ENCODE measurements at places on chromosomes 13 and 19.

DNA sequence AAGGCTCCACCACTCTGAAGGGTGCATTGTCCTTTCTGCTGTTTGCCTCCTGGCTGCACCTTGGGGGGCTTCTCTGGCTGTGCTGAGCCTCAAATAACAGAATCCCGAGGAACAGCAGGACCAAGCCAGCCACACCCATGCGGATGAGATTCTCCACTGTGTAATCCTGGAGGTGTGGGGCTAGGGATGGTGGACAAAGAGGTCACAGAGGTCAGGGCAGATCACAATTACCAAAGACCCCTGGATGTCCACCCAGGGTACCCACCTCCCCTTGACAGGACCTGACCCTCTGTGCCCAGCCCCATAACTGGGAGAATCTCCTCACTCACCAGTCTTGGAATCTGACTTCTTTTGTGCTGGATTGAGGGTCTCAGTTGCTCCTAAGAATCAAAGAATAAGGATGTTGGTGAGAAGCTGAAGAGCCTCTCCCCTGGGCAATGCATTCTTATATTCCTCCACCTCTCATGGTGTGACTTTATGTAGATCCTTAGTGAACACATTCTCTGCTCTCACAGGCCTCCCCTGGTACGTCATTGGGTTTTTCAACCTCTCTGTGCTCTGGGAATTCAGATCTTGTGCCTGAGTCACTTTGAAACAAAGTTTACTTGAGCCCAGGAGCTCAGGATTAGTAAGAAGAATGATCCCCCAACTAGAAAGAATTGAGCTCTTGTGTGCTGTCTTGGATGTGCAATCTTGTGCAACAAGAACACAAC lies 5.2 kb downstream of the LILRA4 start:
- no peak for DNase-seq

DNA sequence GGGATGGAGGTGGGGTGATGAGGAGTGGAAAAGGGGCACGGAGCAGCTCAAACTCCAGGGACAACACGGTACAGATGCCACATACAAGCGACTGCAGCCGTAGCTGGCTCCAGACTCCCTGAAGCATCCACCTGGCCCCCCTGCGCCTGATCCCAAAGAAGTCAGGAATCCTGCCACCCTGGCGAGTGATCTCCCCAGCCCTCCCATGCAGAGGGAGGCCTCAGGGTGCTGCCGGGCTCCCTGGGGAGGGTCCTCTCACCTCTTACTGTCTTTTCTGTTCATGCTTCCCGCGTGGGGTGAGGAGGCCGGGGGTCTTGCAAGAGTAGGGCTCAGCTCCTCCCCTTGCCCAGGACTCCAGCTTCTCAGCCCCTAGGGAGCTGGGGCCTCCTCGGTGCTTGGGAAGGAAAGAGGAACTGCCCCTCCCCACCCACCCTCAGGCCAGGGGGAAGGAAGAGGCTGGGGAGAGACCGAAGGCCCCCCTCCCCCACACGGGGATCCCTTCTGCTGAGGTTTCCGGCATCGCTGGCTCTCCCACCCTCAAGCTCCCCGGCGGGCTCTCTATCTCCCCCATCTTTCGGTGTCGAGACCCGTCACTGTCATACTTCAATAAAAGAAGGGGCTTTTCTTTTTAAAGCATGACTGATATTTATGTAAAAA lies at the start of gene RASGRP4:
RASGRP4 (minus strand) TSS at position 410 of the 657 bp plus-strand sequence; CDS start at position 282, 128 bp downstream.
- no peak for DNase-seq

GRCh38 chr19:6217752-6218334 lies 61.9 kb downstream of the MLLT1 start:
- no peak for DNase-seq

- DNase-seq: no peak
Observed at GRCh38 chr19:48290401-48290770, 20.5 kb downstream of the ZNF114 start.

DNA sequence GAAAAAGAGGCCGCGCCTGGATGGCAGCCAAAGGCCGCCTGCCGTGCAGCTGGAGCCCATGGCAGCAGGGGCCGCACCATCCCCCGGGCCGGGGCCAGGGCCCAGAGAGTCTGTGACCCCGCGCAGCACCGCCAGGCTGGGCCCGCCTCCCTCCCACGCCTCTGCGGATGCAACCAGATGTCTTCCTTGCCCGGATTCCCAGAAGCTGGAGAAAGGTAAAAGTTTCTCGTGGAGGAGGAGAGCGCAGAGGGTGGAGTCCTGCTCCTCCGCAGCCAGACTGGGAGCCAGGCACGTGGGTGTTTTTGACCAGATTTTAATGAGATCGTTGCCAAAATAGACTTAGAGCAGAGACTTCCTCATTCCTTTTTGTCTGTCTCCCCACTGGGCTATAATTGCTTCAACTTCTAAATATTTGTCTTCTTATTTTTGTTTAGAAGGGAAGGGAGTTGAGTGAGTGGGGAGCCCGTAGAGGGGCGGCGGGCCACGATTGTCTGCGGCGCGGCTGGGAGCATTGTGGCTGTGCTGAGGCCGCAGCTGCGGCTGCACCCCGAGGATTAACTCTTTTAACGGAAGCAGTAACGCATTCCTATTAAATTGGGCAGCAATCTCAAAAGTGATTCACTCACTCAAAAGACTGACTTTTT lies 22.8 kb upstream of the NDUFS7 start:
- DNase-seq: no peak

DNA sequence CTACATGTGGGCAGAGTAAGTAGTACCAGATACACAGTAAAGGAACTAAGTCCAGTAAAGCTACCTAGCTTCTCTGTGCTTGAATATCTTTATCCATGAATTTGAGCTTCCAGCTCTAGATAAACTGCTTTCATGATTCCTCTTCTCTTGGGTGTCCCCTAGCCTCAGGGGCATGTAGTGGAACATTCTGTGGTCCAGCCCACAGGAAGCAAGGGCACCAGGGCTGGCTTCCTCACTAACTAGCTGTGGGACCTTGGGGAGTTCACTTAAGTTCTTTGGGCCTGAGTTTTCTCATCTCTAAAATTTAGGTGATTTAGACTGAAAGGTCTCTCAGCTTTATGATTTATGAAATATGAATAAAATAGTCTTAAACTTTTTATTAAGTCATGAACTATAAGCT lies 185.7 kb downstream of the KATNAL1 start:
- no peak for DNase-seq

- no peak for DNase-seq
Observed at GRCh38 chr19:1651568-1652291, 685 bp downstream of the TCF3 start.

GRCh38 chr13:30607908-30608307 lies 9.8 kb upstream of the USPL1 start:
- DNase-seq: no peak

- no peak for DNase-seq
Observed at GRCh38 chr13:57740719-57741118, 109.2 kb downstream of the PCDH17 start.

- DNase-seq: no peak
Observed at GRCh38 chr13:27293076-27293691, 22.6 kb downstream of the RASL11A start.

GRCh38 chr13:74530011-74530410 lies 395.8 kb upstream of the KLF12 start:
- DNase-seq: no peak

DNA sequence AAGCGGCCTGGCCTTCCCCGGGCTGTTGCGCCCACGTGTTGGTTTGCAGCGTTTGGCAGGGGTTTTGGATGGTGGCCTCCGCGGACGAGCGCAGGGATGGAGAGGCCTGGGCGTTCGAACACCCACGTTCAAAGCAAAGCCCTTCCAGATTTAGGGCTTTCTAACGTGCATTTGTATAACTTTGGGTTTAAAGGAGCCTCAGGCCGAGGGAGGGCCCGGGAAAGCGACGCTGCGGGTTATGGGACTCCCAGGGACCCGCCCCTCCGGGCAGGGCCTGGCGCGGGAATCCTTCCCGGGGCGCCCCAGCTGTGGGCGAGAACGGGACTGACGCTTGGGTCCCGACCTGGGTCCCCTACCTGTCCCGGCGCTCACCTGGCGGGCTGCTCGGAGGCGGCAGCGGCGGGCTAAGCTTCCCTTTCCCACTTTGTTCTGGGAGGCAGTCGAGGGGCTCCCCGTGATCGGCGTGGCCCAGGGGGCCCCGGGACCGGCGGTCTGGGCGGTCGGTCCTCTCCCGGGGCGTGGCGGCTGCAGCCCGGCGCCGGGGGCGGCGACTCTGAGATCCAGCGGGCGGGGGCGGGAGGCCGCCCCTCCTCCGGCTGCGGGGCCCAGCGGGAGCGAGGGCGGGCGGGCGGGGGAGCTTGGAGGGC lies at the start of gene FBXO17:
FBXO17 (minus strand) TSS at position 529 of the 647 bp plus-strand sequence. CDS start 25,423 bp downstream, outside the sequence.
- peak; percentile 29 for DNase-seq

- no peak for DNase-seq
Observed at GRCh38 chr13:29583073-29583785, 12.3 kb downstream of the SLC7A1 start.

- no peak for DNase-seq
Observed at GRCh38 chr19:54448040-54448773, 792 bp upstream of the LENG8 start.

DNA sequence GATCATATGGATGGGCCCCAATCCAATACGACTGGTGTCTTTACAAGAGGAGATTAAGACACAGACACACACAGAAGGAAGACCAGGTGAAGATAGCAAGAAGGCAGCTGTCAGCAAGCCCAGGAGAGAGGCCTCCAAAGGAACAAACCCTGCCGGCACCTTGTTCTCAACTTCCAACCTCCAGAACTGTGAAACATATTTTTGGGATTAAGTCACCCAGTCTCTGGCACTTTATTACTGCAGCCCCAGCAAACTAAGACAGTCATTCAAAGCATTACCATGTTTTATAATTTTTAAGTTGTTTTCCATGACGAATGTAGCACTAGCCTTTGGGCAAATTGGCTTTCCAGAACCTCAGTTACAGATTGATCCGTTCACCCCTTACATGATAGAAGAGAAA lies 11.3 kb downstream of the STARD13 start:
- DNase-seq: no peak

DNA sequence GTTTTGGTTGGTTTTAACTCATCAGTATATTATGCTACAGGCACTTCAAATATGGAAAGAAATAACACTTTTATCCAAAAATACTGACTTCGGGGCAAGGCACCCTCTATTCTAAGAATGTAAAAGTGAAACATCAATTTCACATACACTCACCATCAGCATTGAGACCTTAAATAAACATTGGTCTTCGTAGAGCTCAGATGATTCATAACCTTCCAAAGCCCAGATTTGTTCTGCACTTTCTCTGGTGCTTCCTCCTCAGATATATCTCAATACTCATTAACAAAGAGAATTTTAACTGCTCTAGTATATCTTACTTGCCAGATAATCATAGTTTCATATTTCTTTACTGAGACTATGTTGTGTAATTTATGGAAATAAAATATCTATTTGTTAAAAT lies 794.3 kb downstream of the LIG4 start:
- no peak for DNase-seq

- no peak for DNase-seq
Observed at GRCh38 chr19:40466219-40466984, 399 bp upstream of the SPTBN4 start.

- DNase-seq: no peak
Observed at GRCh38 chr19:46616631-46617322, 8.1 kb downstream of the PTGIR start.

GRCh38 chr19:30083125-30083681 lies 141.2 kb downstream of the URI1 start:
- DNase-seq: no peak

- DNase-seq: no peak
Observed at GRCh38 chr13:93984876-93985275, 494.6 kb downstream of the DCT start.

DNA sequence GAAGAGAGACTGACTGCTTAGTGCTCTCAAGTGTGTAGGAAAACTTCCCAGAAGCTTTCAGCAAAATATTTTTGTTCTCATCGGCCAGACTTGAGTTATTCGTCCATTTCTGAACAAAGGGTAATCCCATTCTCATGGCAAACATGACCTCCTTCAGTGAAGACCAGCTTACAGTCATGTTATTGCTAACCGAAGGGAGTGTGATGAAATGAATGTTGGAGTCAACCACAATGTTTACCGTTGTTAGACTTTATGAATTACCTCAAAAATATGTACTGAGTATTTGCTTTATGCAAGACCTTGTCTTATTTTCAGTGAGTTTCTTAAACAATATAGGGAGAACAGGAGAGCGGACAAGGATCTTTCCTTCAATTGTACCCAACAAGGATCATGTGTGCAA lies 228.6 kb downstream of the LMO7 start:
- no peak for DNase-seq

GRCh38 chr19:57786286-57786685 lies 16.8 kb downstream of the ZNF586 start:
- DNase-seq: no peak

DNA sequence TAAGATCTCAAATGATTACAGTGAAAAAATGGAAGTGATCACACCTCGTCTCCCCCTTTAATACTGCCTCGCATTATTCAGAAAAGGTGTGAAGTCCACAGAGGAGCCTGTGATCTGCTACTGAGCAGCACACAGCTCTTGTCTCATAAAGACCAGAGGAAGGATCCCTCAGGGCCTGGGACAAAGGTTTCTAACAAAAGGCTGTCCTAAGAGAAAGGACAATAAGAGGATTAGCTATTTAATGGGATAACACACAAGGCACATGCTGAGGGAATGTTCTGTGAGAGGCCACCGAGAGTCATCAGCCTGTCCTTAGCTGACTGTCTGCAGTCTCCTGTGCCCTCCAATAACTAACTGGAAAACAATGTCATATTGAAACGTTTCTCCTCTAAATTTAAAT lies 26.7 kb downstream of the EBPL start:
- DNase-seq: no peak

DNA sequence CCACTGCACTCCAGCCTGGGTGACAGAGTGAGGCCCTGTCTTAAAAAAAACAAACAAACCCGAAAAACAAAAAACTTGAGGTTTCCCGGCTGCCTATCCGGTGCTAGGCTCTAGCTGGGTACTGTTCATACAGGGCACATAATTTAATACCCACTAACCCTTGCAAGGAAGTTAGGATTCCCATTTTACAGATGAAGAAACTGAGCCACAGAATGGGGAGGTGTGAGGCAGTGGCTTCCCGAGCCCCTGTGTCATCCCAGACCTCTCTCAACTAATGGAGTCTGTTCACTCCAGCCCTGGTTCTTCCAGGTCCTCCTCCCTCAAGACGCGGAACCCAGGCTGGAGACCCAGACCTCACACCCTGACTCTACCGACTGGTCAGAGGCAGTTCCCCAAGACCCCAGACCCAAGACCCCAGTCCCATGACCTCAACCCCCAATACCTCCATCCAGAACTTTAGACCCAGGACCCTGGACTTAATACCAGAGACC lies 576 bp downstream of the APBA3 start:
- no peak for DNase-seq
